ENCODE measurements at places on chromosomes 4 and X.

DNA sequence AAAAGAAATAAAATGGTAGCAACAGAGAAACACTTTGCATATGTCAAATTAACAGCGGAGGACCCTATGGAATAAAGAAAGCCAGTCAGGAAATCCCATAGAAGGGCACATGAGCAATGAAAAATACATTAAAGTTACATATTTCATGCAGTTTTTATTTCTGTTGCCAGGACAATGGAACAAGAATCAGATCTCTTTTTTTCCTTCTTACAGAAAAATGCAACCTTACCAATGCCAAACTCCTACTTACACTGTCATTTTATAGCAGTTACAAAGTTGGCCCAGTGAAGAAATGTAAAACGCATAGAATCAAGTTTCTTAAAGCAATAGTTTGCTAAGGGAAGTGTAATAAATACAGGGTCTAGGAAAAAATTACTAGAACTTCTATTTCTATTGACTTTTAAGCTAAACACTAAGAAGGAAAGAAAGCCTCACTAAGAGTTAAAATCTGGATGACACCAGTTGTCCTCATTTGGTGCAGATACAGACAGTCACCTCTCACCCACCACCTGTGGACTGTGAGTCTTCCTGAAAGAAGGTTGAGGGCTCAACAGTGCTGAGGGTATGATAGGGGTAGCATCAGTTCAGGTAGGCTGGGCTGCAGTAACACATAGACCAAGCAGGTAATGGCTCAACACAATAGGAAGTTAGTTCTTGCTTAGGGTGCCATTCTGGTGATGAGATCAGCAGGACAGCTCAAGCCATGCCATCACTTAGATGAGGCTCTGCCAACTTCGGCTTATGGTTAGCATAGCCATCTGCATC, 224.6 kb downstream of the ANAPC10 start:
- DNase-seq = no peak

DNA sequence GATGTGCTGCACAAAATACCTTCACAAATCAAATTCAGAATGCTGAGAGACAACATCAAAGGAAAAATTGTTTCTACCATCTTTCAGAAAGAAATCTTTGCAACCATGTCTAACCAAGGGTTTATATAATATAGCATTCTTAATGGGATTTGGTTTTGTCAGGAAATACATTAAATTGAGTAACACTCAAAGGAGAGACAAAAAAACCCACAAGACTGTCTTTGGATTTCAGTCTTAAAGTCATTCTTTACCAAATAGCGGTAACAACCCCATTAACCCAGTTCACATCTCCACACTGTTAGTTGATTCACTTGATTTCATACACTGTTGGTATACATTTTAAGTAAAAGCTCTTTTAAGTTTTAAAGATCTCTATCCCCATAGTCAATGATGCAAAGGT, 145.7 kb upstream of the EDNRA start:
- no peak for DNase-seq

DNA sequence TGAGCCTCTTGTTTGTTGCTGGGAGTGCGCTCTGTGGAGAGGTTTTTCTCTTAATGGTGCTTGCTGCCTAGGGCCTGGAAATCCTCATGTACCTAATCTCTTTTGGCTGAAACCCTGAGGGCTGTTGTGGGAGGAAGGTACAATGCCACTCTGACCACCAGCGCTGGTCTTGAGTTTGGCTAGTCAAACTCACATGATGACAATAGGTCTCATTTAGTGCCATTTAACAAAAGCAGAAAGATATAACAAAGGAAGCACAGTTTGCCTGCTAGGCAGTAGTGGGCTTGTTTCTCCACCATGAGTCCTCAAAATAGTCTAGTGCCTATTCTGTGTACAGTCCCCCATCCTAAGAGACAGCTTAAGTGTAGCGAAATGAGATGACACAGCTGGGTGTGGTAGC, 111.3 kb downstream of the TSPAN7 start:
- no peak for DNase-seq

DNA sequence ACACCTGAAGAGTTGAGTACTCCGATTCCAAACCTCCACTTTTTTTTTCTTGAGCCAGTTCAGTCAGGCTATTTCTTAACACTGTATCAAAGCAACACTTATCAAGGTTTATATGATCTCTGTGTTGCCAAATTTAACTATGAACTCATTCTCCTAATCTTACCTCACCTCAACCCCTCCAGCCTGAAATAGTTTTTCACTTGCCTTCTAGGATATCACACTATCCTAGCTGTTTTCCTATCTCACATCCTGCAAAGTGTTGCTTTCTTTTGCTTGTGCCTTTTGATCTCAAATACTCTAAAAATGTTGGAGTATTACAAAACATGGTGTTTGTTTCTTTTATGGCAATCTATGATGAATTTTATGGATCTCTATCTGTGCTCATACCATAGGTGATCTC, 415.0 kb downstream of the CFAP47 start:
- no peak for DNase-seq

DNA sequence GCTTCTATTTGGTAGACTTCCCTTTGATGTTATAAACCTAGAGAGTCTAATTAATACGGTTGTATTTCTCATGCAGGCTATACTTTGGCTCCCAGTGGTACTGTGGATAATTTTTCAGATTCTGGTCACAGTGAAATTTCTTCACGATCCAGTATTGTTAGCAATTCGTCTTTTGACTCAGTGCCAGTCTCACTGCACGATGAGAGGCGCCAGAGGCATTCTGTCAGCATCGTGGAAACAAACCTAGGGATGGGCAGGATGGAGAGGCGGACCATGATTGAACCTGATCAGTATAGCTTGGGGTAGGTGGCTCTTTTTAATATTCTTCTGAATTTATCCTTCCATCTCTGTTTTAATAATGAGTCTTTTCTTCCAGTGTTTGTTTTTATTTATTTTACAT, 249.7 kb downstream of the RAPGEF2 start:
- no peak for DNase-seq

- DNase-seq = no peak
These were observed at the start of gene EGF for GRCh38 chr4:109912706-109913595. EGF (plus strand) TSS chr4:109912883; CDS start chr4:109913336, 453 bp downstream.

GRCh38 chr4:31390849-31391248, 670.7 kb downstream of the PCDH7 start:
- DNase-seq = no peak

GRCh38 chr4:82721819-82722423, 76.7 kb downstream of the SCD5 start:
- no peak for DNase-seq

DNA sequence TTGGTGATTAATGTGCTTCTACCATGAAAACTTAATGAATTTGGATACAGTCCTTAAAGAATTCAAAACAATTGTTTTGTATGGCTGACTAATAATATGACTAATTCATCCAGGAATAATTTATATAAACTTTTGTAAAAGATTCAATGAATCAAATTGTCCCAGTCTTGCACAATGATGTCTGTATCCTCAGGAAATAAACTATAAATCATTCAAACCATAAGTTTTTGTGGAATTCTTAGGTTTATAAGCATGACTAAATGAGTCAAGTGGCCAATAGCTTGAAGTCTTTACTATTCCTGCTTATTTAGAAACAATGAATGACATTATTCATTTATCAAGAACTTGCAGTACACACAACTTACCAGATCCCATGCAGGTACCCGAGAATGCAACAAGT, 935.0 kb upstream of the INTU start:
- DNase-seq = no peak
